Activated T-cell treated with anti-CD3 and anti-CD28 coated beads for 24 hours (primary cell): ENCODE measurements at places on chromosomes 4 and X.

DNA sequence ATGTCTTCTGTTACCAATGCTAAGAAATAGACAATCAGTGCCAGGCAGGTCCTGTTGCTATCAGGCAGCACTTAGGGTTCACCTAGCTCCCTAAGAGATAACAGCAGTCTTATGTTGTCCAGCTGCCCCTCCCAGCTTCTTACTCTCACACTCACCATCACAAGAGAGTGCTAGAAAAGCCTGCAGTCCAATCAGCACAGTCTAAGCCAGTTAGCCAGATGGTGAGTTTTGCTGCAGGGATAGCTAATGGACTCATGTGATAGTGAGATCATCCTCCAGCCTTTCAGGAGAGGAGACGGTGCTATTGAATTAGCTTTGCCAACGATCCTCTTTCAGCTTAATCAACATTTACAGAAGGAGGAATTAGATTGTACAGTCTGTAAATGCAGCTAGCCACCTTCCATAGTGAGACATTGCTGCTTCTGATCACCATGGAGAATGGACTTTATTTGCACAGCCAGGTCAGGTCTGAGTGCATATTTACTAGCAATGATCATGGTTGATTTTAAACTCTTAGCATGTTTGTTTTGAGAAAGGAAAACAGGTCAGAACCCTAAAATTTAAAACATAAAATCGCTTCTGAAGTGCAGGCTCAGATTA is 438.3 kb downstream of the CENPC start:
- DNase-seq, result no peak

DNA sequence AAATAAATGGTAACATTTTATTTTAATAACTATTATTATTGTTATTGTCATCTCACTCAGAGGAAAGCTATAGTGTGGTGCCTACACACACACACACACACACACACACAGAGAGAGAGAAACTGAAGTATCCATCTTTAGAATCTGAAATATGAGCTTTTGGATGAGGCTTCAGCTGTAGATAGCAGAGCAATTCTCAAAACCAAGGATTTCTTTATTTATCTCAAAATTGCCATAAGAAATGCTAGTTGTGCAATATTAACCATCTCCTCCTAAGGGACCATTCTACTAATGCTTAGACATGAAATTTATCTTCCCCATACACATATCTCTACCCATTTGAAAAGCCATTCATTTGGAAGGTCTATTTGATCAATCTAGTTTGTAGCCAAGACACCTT is 50.1 kb upstream of the SGMS2 start:
- no peak for DNase-seq

DNA sequence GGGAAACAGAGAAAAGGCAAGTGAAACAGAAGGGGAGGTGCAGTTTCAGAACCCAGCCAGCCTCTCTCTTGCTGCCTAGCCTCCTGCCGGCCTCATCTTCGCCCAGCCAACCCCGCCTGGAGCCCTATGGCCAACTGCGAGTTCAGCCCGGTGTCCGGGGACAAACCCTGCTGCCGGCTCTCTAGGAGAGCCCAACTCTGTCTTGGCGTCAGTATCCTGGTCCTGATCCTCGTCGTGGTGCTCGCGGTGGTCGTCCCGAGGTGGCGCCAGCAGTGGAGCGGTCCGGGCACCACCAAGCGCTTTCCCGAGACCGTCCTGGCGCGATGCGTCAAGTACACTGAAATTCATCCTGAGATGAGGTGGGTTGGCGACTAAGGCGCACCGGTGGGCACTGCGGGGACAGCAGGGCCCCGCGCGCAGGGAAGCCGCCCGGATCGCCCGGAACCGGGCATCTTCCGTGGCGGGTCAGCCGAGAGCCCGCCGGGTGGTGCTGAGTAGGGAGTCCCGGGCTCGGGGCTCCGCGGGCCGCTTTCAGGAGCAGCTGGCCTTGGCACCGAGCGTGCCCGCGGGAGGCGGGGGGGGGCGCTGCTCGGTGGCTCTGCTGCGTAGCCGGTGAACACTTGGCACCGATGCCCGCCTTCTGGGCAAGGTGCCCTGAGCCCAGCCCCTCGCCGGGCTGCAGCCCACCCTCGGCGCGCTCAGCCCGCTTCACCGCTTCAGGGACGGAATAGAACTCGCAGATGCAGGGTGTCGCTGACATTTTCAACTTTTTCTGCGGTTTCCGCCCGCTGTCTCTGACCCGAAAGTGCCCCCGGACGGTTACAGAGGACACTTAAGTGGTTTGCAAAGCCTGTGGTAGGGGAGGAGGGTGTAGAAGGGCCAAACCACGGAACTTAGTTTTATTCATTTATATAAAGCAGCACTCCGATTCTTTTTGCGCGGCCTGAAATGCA is at the start of gene CD38:
Gene CD38, plus strand, starts transcription at position 40 of the 953 bp plus-strand sequence. Its CDS starts 87 bp downstream, at position 127.
- peak; percentile 43 for DNase-seq

DNA sequence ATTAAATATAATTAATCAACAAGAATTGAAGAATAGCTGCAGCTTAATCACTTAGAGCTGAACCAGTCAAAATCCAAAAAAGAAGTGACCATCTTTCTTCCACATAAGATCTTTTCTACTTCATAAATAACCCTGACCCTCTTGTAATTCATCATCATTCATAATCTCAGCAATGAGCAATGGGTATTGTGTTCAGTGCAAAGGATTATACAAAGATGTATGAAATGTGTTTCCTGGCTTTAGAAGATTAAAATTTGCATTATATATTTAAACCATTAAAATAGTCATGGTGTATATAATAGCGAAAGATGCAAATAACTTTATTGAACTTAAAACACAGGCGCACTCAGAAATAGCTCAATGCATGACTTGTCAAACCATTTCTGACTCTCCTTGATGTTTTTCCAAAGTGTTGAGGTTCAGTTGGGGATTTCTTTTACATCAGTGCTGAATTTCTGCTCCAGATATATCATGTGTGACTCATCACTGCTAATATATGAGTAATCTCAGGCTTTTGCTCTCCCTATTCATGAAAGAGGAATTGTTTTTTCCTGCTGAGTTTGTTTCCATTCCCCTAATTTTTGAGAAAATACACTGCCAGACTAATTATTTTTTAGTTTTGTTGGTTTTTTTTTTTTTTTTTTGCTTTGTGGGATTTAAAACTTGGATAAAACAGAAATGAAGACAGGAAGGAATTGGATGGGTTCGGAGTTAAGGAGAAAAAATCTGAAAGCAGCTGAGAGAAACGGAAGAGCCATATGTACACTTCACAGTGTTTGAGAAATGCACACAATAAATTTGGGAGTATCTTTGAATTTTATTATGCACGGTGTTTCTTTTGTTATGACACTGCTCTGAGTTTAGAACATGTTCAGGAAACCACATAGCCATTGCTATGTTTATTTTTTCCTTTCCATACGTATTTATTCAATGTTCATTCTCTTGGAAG is 290.1 kb upstream of the PCDH7 start:
- DNase-seq, result no peak

GRCh38 chr4:28001698-28002097 is 1141.1 kb downstream of the STIM2 start:
- no peak for DNase-seq

- no peak for DNase-seq
Observed at GRCh38 chrX:151745651-151746050, 11.1 kb downstream of the CNGA2 start.

DNA sequence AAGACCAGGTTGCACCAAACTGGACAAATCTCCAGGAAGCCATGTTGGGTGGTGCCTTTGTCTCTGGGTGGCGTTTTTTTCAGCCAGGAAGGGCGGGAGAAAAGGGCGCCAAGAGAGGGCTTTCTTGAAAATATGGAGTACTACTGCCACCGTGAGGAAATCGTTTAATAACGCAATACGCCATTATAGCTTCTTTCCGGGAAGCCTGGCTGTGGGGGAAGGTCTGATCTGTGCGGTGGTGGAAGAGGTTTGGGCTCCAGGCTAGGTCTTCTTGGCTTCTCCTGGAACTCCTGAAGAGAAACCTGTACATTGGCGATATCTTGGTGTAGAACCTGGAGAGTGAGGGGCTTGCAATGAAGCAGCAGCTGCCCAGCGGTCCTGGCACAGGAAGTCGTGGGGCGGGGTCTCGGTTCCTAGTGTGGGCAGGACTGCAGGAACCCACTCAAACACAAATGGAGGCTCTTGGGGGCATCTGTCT is 202.7 kb downstream of the OR13H1 start:
- DNase-seq, result no peak

- DNase-seq, result no peak
Observed at GRCh38 chr4:57504797-57505530, 394.8 kb upstream of the IGFBP7 start.

GRCh38 chrX:11908371-11908770 is 150.3 kb downstream of the MSL3 start:
- peak; percentile 11 for DNase-seq

- no peak for DNase-seq
Observed at GRCh38 chr4:73230865-73231517, 27.6 kb downstream of the ANKRD17 start.

GRCh38 chr4:181350615-181351415 is 892.4 kb upstream of the TENM3 start:
- DNase-seq, result no peak

GRCh38 chr4:8870647-8871416 is 807 bp downstream of the HMX1 start:
- DNase-seq, result no peak

- no peak for DNase-seq
Observed at GRCh38 chr4:85741921-85742591, 267.1 kb downstream of the ARHGAP24 start.

GRCh38 chr4:96093563-96093962 is 253.7 kb downstream of the PDHA2 start:
- DNase-seq, result no peak

GRCh38 chr4:181611946-181612600 is 631.1 kb upstream of the TENM3 start:
- no peak for DNase-seq

DNA sequence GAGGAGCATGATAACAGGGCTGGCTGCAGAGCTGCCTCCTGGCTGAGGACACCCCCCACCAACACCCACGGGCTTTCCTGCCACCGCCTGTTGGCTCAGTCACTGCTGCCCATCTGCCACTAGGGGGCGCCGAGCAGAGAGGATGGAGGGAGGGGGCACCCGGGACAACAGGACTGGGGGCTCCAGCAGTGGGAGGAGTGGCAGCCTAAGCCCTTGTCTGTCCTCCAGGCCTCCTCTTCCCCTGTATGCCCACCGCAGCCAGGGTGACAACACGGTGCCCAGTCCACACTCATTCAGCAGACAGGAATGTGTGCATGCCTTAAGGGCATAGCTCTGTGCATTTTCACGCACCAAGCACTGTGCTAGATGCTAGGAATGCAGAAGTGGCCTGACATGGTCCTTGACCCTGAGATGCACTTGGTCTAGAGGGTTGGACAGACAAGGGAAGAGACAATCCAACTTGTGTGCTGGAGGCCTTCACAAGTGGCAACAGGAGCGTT is 149.9 kb downstream of the AMMECR1 start:
- peak; percentile 15 for DNase-seq

DNA sequence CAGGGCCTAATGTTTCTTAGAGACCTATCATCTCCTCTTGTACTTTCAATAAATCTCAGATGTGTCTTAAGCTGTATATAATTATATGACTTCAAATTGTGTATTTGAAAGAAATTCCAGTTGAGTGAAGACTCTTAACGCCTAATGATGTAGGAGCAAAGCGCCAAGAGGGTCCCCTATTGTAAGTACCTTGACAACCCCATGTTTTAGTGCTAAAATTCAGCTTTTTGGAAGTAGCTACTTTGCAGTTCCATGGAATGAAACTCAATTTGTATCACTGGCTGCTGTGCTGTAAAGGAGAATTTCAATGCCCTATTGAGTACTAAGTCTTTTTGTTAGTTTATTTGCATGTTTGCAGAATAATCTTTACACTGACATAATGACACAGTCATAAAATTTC is 1826.6 kb upstream of the AGA start:
- DNase-seq, result no peak

- no peak for DNase-seq
Observed at GRCh38 chr4:82797405-82798111, 1.0 kb downstream of the SCD5 start.

DNA sequence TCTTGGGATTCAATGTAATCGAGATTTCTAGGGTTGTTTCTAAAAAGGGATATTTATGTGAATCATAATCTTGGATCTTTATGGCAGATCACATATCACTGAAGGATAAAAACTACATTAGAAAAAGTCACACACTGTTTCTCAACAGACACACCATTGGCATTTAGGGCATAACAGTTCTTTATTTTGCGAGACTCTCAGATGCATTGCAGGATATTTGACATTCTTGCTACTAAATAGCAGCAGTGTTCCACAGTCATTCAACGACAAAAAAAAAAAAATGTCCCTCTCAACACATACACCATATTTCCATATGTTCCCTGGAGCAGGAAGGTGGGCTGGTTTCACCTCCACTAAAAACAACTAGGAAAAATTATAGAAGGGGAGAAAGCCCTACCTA is 243.4 kb upstream of the PCDH18 start:
- no peak for DNase-seq

GRCh38 chr4:41681054-41681453 is 67.5 kb downstream of the PHOX2B start:
- DNase-seq, result no peak

DNA sequence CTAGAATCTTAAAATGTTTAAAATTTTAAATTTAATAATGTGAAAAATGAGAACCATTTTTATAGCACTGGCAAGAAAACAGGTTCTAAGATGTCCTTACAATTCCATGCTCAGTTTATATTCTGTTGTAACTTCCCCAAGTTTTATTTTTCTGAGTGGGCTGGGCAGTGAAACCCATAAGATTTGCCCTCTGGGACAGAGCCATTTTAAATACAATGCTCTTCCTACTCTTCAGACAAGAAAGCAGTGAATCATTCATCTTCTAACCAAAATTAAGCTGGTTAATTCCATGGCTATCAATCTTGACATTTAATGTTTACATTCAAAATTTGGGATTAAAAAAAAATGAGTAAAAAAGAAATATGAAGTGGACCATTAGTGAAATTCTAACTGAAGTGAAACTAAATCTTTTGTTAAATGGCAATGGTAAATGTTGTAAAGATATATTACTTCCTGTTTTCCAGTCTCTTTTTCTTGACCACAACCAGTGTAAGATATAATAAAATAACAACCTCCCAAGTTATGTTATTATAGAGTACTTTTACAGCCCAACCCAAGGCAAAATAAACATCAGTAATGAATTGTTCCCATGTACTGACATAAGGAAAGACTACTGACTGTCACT is 37.2 kb upstream of the PTPN13 start:
- no peak for DNase-seq

DNA sequence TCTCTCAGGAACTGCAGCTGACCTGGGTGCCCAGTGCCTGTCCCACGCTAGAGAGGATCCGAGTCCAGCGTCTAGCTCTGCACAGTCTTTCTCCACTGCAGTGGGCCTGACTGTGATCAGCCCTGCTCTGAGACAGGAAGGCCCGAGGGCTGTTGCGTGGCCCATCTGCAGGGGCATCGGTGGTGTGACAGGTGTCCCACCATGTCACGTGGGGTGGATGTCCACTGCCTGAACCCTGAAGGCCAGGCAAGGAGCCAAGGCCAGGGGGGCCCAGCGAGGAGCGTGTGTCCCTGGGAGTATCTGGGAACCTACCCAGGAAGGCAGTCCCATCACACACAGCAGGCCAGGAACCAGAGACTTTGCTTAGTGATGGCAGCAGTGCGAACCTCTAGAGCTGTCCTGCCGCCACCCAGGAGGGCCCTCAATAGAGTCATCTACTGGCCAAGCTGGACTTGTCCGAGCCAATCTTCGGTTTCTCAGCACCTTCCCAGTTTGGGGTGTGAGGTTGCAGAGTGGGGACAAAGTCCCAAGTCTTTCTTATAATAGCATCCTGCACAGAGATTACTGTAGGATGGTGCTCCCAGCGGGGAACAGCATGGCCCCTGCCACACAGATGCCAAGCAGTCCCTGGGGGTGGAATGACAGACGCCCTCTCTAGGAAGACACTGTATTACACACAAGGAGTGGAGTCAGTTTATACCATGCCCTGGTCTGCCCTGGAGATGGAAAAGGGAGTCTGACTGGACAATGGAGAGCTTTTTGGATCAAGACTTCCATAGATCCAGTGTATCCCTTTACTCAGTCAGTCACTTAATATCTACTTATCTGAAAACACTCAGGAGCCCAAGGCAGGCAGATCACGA is 38.3 kb downstream of the DCTD start:
- DNase-seq, result no peak
